ENCODE measurements at places on chromosomes 5 and 9.
A peak's percentile ranks its signal among the peaks of the same experiment; 100 is the strongest.

- DNase-seq = no peak
These were observed 76.3 kb downstream of the SEMA4D start for GRCh38 chr9:89421595-89421994.

- peak; percentile 60 for DNase-seq
These were observed 133.0 kb upstream of the PTCH1 start for GRCh38 chr9:95649801-95650213.

- no peak for DNase-seq
These were observed 5.9 kb downstream of the DMRTA1 start for GRCh38 chr9:22452415-22453010.

DNA sequence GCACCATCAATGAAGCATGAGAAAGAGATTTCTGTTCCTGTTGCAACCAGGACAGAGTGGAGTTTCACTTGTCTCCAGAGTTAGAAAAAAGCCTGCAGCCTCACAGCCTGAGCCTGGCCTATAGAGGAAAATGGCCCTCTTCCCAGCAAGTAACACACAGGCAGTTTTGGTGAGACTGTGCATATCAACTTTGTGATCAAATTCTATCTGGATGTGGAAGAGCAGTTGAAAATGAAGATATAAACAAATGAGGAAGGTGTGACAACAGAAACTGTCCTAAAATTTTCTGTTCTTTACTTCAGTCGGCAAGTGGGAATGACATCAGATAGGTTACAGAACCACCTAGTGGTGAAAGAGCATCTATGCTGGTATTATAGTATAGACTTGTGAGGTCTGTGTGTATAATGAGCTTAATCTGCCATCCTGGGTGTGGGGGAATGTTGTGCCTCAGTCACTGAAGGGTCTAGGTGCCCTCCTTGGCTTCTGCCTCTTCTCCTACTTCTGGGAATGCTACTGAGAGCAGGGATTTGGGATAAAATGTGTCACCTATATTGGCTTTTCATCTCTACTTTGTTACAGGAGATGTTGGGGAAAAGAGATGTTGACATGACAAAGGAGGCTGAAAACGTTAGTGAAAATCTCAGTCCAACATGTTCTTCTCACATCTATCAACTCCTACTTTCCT, 28.2 kb downstream of the YIPF5 start:
- peak; percentile 47 for DNase-seq

DNA sequence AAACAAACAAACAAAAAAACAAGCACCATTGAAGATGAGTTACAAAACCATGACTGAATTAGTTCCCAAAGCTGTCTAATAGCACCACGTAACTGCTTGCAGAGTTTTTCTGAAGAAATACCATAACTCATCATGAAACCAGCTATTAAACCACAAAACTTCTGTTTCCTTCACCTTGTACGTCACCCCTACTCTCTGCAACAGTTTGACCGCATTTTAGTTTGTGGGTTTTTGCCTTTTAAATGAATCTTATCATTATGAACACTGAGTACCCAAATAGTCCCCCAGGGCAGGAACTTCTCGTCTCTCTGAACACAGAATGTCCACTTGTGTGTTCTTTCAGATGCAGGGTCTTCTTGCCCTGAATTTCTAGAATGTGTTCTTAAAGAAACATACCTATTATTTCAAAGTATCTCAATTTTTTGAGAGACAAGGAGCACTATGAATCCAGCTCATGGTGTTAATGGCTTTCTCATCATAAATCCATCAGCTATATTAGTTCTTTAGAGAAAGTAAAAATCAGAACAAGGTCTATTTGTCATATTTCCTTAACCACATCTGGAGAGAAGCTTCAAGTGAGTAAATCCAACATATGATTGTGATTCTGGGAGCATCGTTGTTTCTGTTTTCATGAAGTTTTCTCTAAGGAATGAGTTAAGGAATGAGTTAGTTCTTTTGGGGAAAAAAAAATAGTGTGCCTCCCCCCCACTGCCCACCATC, 210.6 kb downstream of the AUH start:
- DNase-seq = no peak

DNA sequence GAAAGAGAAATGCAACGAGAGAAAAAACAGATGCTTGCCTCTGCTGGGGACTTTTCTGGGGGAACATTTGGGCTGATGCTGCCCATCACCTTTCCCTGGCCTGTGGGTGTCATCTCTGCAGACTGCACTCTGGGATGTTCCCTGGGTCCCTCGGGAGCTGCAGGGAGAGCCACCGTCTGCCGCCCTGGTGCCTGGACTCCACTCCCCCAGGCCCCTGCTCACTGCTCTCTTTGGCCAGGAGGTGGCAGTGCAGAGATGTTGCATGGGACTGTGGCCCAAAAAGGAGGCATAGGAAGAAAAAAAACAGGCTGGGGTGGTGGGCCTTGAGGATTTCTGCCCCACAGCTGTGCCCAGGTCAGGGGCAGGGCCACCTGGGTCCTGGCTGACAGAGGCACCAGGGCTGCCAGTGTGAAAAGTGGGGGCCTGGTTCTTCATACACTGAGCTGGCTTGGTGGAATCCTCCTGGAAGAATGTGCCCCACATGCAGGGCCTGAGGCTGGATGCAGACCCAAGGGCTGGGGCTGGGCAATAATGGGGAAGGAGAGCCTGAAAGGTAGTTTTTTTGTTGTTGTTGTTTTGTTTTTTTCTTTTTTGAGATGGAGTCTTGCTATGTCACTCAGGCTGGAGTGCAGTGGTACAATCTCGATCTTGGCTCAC, 353.6 kb downstream of the SLIT3 start:
- peak; percentile 80 for DNase-seq

GRCh38 chr5:111386832-111387162, 125.5 kb downstream of the STARD4 start:
- DNase-seq = no peak

- DNase-seq = no peak
These were observed 656 bp downstream of the CEP78 start for GRCh38 chr9:78236551-78236910.

DNA sequence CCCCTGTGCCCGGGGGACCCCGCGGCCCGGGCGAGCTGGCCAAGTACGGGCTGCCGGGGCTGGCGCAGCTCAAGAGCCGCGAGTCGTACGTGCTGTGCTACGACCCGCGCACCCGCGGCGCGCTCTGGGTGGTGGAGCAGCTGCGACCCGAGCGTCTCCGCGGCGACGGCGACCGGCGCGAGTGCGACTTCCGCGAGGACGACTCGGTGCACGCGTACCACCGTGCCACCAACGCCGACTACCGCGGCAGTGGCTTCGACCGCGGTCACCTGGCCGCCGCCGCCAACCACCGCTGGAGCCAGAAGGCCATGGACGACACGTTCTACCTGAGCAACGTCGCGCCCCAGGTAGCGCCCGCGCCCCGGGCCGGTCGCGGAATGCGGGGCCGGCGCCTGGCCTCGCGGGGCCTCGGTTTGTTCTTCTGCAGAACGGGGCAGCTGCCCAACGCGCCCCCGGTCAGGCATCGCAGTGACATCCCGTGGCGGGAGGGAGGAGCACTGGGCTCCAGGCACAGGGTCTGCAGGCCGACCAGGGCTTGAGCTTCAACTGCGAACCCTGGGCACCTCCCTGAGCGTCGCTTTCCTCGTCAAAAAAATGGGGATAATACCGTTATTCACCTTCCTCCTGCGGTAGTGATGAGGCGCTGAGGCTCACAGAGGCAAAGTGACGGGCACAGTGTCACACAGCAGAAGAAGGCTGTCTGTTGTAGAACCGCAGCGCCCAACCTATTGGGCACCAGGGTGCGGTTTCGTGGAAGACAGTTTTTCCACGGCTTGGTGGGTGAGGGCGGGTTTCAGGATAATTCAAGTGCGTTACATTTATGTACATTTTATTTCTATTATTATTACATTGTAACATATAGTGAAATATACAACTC, 777 bp downstream of the ENDOG start:
- peak; percentile 21 for DNase-seq

- no peak for DNase-seq
These were observed 38.9 kb upstream of the TNFSF15 start for GRCh38 chr9:114844766-114845165.

DNA sequence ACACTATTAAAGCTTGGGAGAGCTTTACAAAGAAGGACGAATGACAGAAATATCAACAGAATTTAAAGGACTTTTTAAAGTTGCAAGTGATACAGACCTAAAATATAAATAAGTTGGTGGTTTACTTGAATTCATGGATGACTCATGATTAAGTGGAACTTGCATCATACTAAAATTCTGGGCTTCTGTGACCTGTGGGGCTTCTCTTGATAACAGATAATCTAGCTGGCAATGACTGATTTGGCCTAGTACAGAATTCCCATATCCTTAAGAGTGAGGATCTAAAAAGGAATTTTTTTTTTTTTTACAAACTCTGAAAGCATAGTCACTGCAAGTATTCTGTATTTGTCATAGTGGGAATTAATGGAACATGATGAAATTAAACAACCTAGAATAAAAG, 543.7 kb upstream of the SGCD start:
- no peak for DNase-seq

- DNase-seq = no peak
These were observed 402.8 kb downstream of the MAT2B start for GRCh38 chr5:163908253-163908652.

- DNase-seq = no peak
These were observed 228.6 kb upstream of the ARRDC3 start for GRCh38 chr5:91611746-91612145.
